WTC11 (cell line): ENCODE measurements at places on chromosomes 5 and 9. TPM values are rescaled to one million over a fixed set of nuclear protein-coding genes. Genes with fewer than 3 reads are reported as not detected.

GRCh38 chr9:126108240-126108639 lies 218.4 kb upstream of the MVB12B start:
- DNase-seq: peak; percentile 55

DNA sequence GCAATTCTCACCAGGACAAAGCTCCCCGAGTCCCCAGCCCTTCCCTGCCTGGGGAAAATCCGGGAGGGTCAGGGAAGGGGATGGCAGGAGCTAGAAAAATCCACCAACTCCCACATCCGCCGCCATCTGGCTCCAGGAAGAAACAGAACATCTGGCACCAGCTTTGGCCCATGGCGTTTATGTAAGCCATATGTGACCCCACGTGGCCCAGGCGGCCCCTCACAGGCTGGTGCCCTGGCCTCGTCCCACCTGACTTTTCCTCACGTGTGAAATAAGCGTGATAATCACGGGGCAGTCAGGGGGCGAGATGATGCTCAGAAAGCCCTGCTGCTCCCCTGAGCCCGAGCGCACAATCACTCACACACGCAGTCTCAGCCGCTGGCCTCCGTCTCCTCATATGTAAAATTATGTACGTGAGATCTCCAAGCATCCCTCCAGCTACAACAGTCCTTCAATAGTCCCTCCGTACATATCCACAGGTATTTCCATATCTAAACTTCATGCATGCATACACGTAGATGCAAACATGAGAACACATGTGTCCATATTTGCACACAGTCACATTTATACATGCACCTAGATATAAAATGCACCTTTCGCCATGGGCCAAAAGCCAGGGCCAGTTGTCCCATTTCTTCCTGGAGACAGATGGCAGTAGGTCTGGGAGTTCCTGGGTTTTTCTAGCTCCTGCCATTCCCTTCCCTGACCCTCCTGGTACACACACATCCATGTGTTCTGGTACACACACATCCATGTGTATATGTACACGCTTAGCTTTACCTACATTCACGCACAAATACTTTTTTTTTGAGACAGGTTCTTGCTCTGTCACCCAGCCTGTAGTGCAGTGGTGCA lies 28.9 kb downstream of the PLPP7 start:
- DNase-seq: no peak

DNA sequence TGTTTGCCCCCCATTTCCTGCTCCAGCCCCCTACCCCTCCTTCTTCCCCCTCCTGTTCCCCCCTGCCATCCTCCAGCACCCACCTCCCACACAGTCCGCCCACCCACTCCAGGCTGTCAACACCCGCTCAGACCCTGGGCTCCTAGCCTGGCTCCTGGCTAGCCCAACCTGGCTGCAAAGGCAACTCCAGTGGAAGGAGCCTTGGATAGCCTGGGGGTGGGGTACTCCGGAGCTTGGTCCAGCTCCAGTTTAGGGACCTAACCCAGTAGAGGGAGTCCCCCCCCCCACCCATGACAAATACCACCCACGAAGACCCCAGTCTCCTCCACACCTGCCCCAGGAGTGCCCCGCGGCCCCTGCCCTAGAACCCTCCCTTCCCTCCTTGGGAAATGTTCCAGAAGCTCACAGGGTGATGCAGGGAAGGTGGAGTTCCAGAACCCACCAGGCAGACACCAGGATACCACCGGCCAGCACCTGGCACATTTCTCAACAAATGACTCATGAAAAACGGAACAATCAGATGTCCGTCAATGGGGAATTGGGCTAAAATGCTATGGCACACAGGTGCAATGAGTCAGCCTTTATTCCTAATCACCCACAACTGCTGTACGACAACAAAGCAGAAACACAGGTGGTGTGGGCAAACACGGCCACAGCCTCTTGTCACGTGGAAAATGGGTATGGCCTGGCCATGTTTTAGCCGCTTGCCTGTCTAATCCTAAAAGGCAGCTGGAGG lies 901 bp upstream of the SLC12A7 start:
- no peak for DNase-seq

Gene RAPGEF6
- 18.0 to 19.5 TPM (median 18.1 TPM) in 3 replicates for total RNA-seq

Gene CNTLN
- 12.2 to 13.4 TPM (median 12.7 TPM) in 3 replicates for total RNA-seq

GRCh38 chr5:177404641-177405179 lies 4.2 kb upstream of the PFN3 start:
- no peak for DNase-seq

DNA sequence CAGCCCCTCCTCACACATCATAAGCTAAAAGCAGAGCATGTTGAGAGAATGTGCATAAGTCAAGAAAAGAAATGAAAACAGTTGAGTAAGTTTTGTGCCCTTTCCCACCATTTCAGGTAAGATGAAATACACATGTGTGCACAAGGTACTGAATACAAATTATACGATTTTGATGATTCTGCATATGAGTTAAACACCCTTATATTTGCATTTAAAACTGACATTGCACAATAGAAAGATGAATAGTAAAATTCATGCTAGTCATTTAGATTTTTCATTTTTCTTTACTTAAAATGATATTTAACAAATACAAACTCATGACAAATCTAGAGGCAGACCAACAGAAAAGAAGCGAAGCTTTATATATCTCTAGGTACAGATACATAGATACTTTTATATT lies 24.9 kb upstream of the PSD2 start:
- no peak for DNase-seq

Gene IFNA21
- total RNA-seq: not detected in 3 replicates

DNA sequence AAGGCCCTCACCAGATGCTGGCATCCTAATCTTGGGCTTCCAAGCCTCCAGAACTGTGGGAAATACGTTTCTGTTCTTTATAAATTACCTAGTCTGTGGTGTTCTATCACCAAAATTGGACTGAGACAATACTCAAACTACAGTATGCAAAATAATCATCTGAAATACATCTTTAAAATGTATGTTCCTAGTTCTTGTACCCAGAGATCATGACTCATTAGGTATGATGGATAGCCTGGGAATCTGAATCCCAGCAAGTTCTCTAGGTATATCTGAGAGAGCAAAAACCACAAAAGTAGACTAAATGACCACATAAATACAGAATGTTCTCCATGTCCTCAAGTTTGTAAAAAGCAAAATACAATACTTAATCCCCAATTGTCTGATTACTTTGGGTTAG lies 166.3 kb downstream of the YIPF5 start:
- no peak for DNase-seq

Gene PRRX2
- total RNA-seq: 6.9 to 10.7 TPM (median 8.2 TPM) in 3 replicates

GRCh38 chr5:116468583-116468982 lies 106.0 kb downstream of the SEMA6A start:
- DNase-seq: no peak

Gene GCNT1
- 15.6 to 17.2 TPM (median 16.1 TPM) in 3 replicates for total RNA-seq

Gene ARID3C
- total RNA-seq: 0.14 to 0.23 TPM (median 0.15 TPM) in 3 replicates

Gene RNF224
- total RNA-seq: 0.32 to 0.59 TPM (median 0.41 TPM) in 3 replicates

DNA sequence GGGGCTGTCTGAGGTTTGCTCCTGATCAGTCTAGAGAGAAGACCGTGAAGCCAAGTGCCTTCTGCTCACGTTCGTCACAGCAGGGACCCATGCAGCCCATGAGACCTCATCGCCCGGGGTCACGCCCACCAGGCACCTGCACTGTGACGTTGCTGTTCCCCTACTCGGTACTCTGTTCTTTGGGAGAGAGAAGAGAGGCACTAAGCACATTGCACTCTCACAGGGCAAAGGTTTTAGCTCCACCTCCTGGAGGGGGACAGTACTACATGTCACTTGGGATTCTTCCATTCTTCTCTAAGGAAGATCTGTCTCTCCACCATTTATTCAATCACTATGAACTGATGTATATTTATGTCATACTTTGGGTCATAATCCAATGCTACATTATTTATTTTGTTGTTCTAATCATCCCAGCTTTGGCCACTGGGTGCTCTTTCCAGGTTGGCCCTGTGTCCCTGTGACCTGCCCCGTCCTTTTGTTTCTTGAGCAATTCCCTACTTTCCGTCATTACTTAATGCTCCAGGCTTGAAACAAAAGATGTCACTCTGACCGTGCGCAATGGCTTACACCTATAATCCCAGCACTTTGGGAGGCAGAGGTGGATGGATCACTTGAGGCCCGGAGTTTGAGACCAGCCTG lies 31.4 kb upstream of the BRD3 start:
- DNase-seq: peak; percentile 77

Gene SGTB
- 11.8 to 13.5 TPM (median 12.7 TPM) in 3 replicates for total RNA-seq

DNA sequence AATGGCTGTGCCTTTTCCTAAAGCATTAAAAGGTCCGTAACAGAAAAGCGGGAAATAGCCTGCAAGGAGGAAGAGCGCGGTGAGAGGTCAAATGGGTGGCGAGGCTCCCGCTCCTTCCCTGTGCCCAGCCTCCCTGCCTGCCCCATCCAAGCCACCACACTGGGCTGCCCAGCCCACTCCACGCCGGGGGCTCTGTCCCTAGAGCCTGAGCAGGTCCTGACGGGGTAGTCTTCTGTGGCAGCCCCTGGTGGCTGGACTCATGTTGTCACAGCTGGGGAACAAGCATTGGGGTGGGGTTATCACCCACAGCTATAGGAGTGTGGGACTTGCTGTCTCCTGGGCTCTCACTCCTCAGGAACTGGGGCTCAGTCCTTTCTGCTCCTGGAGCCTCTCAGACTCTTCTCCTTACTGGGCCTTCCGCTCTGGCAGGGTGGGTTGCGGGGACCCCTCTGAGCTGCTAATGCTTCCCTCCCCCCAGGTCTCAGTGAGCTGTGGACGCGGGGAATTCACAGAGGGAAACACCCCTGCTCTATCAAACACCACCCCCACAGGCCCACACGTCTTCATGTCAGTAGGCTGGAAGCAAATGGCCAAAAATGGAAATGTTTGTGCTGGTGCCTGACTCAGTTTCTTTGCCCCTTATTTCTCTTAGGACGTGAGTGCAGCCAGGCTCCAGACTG lies 152.4 kb upstream of the PHYKPL start:
- DNase-seq: peak; percentile 8

- DNase-seq: no peak
These were observed 94.2 kb upstream of the FBN2 start for GRCh38 chr5:128632264-128632663.

DNA sequence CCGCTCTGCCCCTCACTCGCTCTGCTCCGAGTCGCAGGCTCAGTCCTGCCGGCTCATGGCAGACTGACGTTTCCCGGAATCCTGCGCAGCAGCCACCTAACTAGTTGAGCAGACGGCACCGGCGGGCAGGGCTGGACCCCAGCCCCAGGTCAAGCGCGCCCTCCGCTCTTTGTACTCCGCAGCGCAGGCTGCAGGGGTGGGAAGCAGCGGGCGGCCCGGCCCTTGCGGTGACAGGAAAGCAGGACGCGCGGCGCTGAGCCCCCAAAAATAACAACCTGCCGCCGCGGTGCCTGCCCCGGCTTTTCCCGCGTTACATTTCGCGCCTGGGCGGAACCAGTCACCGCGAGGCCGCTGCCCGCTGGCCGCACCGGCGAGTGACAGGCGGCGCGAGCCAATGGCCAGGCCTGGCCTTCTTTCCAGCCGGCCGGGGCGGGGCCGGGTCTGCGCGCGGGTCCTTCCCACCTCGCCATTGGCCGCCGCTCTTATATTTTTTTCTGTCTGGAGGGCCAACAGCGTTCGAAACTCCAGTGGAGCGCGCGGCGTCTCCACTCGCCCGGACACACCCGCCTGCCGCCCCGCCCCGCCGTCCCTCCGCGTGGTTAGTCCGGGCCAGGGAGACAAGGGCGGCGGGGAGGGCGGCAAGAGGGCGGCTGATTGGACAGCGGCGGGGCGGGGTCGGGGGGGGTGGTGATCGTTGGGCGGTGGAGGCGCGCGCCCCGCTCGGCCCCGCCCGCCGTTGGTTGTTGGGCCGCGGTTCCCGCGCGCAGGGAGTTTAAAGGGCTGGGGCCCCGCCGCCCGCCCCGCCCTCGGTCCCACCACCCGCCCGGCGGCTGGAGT lies at the start of gene ZNF367:
ZNF367 (minus strand) TSS at position 288 of the 837 bp plus-strand sequence. CDS start 338 bp downstream, outside the sequence.
- DNase-seq: peak; percentile 92

DNA sequence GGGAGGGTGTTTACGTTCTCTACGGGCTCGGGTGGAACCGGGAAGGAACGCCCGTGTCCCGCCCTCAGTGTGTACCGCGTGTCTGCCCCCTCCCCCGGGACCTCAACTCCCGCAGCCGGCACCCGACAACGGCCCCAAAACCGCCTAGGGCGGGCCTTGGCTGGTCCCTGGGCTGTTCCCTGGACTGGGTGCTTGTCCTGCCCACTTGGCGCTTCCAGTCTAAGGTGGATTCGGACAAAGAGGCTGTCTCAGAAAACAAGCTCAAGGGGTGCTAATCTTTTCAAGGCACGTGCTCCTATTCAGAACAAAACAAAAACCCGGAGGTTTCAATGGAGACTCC lies 379 bp upstream of the CLK4 start:
- DNase-seq: no peak

Gene PLGRKT
- total RNA-seq: 19.2 to 26.3 TPM (median 25.0 TPM) in 3 replicates

- DNase-seq: no peak
These were observed 18.6 kb downstream of the MLLT3 start for GRCh38 chr9:20603524-20604268.

DNA sequence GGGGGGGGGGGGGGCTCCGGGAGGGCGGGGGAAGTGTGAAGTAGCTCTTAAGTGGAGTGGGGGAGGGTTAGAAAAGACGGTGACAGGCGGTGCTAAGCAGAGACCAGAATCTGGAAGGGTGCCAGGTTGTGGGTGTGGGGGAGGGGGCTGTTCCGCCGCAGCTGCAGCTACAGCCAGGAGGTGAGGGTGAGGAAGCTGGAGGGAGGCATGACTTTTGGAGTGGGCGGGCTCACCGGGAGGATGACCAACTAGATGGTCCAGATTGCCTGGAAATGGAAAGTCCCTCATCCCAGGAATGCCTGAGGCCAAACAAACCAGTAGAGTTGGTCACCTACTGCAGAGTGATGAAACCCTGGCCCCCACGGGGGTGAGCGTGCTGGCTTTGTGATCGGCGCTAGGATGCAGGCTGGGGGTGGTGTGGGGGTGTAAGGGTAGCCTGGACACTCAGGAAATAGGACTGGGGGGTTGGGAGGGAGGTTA lies 158.1 kb upstream of the SHB start:
- DNase-seq: peak; percentile 68
